ENCODE measurements at places on chromosomes 1 and 21.

DNA sequence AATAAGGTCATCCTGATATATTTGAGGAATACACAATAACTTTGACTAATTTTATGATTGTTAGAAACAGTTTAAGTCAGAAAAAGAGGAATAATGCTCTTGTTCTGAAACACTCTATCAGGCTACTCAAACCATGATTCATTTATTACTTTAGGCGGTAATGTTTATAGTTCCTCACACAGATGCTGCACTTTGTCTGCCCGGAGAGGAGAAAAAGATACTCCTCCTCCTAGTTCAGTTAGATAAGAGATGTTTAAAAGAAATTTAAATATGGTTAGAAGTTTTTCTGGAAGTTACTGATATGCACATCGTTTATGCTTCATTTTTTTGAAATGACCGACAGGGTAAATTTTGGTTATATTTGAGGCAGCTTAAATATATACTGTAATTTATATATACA is 103.0 kb downstream of the ZMYM4 start:
- DNase-seq: no peak

DNA sequence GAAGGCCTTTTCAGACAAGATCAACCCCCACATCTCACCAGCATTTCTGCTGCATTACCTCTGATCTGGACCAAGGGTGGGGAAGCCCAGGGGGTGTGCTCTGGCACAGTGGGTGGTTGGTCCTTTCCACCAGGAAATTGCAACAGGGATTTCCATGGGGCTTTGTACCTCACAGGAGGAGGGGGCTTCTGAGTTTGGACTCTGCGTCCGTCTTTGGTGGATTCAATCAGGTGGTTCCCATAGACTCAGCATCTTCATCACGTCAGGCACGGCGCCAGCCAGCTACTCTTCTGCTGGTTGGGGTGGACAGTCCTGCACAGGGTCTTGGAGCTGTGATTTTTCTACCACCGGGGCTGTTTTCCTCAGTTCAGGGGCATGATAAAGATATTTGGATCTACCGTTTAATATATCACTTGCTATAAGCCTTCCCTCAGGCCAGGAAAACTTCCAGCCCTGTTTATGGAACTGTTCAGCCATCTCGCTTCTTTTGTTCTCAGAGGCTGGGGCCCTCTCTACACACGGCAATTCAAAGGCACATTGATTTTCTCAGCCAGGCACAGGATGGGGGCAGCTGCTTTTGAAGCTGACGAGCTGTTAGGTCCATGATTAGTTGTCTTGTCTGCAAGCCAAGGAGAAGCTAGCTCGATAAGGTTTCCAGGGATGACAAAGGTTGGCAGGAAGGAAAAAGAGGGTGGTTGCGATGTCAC is 467.3 kb downstream of the CAMTA1 start:
- no peak for DNase-seq

GRCh38 chr1:221637641-221638041 is 104.2 kb downstream of the DUSP10 start:
- no peak for DNase-seq

DNA sequence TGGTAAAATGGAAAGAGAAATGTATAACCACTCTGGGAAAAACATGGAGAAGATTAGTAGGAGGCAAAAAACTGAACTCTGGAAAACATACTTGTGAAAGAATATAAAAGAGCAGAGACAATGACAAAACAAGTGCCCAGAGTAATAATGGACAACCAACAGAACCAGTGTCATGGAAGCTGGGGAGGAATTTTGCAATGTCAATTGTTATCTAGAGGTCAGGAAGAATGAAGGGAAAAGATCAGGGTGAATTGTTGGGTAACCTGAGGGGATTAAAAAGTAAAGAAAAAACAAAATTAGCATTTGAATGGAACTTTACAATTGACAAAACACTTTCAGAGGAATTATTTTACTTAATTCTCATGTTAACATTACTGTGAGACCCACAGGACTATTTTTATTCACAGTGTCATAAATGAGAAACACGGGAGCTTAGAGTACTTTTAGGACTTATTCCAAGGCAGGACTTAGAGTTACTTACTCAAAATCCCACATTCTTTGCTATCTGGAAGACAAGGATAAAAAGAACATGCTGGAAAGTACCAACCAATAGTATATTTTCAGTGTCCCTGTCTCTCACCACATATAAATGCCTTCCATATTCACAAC is 19.5 kb downstream of the JAM2 start:
- no peak for DNase-seq

GRCh38 chr1:150981177-150981804 is 801 bp upstream of the ANXA9 start:
- no peak for DNase-seq

DNA sequence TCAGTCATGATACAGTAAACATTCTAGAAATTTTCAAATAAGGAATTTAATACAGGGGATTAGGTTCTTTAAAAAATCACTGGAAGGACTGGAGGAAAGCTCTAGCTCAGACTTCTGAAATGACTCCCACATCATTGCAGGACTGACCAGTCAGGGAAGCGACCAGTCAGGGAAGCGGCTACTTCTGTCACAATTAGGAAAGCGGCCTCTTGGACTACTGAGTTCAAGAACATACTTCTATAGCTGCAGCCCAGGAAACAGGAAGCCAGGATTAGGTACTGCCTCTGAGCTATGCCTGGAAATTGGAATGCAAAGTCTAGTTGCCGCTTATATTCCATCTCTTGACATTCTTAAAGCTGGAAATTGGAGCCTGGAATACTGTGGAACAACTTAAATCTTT is 45.5 kb downstream of the USP25 start:
- no peak for DNase-seq

GRCh38 chr1:175272361-175272760 is 79.8 kb upstream of the KIAA0040 start:
- no peak for DNase-seq

DNA sequence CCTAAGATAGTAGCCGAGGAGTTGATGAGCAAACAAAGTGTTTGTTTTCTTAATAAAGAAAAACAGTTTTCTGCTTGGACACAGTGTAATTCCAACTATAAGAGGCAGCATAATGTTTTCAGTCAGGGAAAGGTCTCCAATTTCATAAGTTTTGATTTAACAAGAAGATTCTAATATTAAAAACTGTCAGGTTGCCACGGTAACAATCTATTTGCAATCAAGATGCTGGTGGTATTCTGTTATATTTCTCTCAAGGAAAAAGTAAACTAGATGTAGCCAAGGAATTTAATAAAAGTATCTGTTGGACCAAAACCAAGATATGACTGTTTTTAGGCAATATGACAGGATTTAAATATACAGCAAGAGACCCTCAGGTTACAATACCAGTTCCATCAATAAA is 211.7 kb downstream of the SMYD3 start:
- no peak for DNase-seq

DNA sequence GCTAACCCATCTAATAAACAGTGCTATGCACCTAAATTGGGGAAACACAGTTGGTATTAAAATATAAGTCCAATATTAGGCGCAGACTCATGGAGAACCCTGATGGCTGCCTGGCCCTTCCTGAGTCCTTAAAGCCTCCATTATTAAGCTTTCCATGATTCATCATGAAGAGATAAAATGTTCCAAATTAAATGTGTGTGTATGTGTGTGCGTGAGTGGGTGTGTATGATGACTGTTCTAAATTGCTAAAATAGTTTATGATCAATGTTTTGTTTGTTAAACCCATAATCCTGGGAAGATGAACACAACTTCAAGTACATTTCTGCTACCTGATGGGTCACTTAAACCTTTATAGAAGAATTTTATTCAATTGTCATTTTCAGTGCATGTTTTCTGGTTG is 6.3 kb upstream of the RBBP5 start:
- no peak for DNase-seq

DNA sequence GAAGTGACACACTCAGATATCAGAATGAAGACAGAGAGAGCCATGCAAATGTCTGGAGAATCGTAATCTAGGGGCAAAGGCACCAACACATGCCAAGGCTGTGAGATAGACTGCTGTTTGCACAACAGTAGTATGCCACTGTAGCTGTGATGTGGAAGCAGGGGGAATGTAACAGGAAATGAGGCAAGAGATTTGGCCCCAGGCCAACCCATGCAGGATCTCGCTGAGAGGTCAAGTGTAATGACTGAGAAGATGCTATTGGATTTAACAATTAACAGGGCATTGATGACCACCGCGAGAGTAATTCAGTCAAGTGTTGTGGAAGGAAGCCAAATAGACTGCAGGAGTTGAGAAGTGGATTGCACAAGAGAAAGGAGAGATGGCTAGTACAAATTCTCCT is 107.3 kb upstream of the ST6GALNAC5 start:
- DNase-seq: no peak

GRCh38 chr1:213376862-213377372 is 325.9 kb downstream of the RPS6KC1 start:
- DNase-seq: no peak

DNA sequence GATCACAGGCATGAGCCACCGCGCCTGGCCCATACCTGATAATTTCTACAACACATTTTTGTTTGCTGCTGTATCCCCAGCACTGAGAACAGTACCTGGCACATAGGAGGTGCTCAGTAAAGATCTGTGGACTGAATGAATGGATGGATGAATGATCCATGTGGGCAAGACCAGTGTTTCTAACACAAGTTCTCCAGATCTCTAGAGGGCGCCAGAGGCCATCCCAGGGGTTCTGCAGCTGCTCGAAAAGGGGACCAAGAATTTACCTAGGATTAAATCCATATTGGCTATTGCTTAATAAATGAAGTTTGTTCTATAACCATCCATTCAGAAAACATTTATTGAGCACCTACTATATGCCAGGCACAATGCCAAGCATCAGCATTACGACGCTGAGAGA is 167.7 kb downstream of the ACTL8 start:
- DNase-seq: no peak

GRCh38 chr1:12152113-12152891 is 14.5 kb upstream of the TNFRSF1B start:
- DNase-seq: no peak

DNA sequence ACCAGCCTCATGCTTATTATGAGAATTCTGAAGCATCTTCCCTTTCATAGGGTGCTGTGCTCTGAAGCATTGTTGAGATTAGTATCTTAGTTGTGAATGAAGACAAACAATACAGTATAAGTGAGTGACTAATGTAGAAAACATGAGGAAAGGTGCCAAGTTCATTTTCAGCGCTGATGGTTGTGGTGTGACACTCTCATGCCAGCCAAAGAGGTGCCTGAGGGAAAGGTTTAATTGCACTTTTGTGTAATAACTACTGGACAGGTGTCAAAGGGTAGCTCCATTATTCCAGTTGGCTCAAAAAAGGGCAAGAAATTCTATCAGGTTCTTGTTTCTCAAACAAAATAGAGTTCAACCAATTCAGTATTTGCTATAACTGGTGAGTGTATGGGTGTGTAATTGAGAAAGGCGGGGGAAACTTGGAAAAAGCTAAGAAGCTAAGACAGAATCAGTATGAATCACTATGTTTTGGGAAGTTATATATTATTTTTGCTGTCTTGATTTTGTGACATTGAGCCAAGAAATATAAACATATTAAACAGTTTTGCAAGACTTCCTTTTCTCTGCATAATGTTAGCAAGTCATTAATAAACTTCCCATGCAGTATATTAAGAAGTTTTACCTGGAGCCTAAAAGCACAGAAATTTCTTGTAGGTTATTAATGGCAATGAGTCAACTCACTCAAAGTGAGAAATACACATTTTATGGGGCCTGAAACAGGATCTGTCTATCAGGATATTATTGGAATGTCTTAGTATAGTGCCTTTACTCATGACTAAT is 31.8 kb downstream of the KCNK2 start:
- DNase-seq: no peak

GRCh38 chr1:171292799-171293198 is 21.2 kb upstream of the FMO4 start:
- no peak for DNase-seq

DNA sequence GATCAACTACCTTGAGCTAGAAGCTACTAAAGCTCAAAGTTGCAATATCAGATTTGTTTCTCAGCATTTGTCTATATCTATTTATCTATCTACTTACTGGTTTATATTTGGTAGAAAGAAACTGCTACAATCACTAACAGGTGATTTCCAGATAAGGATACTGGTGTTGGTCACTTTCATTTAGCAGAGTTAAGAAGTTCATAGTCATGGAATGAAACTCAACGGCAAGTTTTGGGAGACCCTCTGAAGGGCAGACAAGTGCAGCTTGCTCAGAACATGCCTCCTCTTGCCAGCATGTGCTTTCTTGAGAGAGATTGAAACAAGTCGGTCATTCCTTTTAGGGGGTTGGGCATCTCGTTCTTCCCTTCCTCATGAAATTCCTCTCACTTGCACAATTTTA is 296.5 kb downstream of the GRIK1 start:
- no peak for DNase-seq

GRCh38 chr1:75548721-75549480 is 62.0 kb downstream of the SLC44A5 start:
- no peak for DNase-seq

- no peak for DNase-seq
Observed at GRCh38 chr1:77841574-77841973, 46.9 kb upstream of the NEXN start.

DNA sequence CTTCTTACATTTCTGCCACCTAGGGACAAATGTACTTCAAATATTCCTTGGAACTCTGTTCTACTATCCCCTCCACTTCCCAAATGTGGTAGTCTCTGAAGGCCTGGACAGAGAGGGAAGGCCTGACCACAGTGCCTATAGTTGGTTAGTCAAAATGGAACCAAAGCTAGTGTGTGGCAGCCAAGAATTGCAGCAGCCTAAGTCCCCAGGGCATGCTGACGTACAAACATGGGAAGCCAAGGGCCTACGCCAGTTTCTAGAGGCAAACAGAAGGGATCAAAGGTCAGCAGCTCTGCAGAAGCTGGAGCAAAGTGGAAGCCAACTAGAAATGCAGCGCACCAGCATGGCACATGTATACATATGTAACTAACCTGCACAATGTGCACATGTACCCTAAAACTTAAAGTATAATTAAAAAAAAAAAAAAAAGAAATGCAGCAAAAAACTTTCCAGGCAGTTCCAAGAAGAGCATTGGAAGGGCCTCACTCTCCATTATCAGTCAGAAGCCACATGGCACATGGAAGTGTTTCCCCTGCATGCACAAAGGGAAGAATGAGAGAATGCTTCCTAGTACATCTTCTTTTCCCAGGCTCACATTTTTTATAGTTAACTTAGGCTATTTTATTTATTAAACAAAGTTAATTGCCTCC is 39.4 kb upstream of the GADD45A start:
- DNase-seq: no peak

- no peak for DNase-seq
Observed at GRCh38 chr21:45511661-45512431, 30.4 kb downstream of the SLC19A1 start.

- no peak for DNase-seq
Observed at GRCh38 chr1:53660666-53661065, 78.3 kb downstream of the GLIS1 start.

DNA sequence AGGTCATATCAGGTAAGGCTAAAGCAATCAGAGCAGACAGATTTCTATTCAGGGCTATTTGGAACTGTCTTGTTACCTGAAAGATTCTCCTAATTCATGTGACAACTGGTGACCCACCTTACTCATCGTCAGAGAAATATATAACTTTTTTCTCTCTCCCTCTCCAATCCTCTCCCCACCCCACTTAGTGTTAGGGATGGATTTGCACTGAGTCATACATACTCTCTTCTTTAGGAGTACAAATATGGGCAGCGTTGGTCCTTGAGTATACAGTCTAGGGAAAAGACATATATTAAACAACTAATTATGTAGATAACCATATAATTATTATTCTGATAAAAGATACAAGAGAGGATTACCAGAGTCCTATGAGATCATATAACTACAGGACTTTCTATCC is 246.3 kb downstream of the HHIPL2 start:
- DNase-seq: no peak
